Ammon's horn (tissue), 1 donor: ENCODE measurements at places on chromosomes 16 and 17.

DNA sequence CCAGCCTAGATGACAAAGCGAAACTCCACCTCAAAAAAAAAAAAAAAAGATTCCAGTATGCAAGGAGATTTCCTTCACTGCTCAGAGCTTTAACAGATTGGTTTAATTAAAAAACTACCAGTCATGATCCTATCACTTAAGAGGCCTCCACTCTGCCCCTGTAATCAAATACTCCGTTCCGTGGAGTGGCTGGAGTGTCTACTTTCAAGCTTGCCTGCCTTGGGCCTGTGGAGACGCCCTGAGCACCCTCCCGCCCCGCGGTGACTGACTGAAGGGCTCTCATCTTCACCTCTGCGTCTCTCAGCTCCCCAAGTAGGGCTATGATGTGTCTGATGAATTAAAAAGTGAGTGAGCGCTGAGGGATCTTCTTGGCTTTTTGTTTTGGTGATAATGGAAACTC, 25.3 kb upstream of the TRPV3 start:
- no peak for DNase-seq

DNA sequence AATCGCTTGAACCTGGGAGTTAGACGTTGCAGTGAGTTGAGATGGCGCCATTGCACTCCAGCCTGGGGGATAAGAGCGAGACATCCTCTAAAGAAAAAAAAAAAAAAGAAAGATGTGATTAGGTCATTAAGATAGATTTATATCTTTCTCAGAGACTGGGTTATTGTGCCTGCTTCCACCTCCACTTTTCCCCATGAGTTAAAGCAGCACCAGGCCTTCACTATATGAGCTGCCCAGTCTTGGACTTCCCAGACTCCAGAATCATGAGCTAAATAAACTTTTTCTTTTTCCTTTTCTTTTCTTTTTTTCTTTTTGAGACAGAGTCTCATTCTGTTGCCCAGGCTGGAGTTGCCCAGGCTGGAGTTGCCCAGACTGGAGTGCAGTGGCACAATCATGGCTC, 19.4 kb upstream of the CDH1 start:
- DNase-seq = no peak

- DNase-seq = no peak
These were observed 22.8 kb downstream of the ABCC1 start for GRCh38 chr16:15972046-15972868.

- DNase-seq = no peak
These were observed at the start of gene COX6A2 for GRCh38 chr16:31428279-31428597. TSS of gene COX6A2 (minus strand) at chr16:31428360. CDS start at chr16:31428325, 35 bp downstream.

GRCh38 chr17:18331879-18332278, 16.8 kb downstream of the SMCR8 start:
- no peak for DNase-seq

DNA sequence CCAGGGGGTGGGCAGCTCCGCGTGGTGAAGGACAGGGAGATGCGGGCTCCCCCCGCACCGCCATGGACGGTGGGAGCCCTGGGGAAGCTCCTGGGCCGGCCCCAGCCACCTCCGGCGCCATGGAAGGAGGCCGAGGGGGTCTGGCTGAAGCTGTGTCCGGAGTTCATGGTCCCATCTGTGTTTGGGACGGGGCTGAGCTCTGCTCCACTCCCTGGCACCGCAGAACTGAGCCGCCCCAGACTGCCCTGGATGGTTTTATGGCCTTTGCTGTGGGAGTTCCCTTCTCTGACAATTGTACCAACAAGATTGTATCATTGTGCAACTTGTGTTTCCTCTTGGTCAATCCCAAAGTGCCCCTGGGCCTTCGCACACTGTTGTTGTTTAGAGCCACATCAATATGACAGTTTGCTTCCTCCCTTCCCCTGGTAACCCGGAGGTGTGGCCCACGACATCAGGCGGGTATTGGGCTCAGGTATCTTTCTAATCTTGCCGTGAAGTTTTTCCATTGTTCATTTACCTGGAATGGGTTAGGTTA, 942 bp downstream of the KRT23 start:
- DNase-seq = no peak

- no peak for DNase-seq
These were observed 7.7 kb upstream of the SP2 start for GRCh38 chr17:47888293-47888692.

GRCh38 chr17:73770115-73770848, 126.0 kb upstream of the SDK2 start:
- DNase-seq = peak; percentile 91

GRCh38 chr17:50239937-50240336, 34.3 kb upstream of the TMEM92 start:
- DNase-seq = no peak

GRCh38 chr17:77750427-77751043, 208.0 kb upstream of the TNRC6C start:
- DNase-seq = no peak

GRCh38 chr17:76631821-76632565, 11.6 kb downstream of the ST6GALNAC1 start:
- no peak for DNase-seq

GRCh38 chr16:85983606-85984230, 84.8 kb downstream of the IRF8 start:
- peak; percentile 17 for DNase-seq

DNA sequence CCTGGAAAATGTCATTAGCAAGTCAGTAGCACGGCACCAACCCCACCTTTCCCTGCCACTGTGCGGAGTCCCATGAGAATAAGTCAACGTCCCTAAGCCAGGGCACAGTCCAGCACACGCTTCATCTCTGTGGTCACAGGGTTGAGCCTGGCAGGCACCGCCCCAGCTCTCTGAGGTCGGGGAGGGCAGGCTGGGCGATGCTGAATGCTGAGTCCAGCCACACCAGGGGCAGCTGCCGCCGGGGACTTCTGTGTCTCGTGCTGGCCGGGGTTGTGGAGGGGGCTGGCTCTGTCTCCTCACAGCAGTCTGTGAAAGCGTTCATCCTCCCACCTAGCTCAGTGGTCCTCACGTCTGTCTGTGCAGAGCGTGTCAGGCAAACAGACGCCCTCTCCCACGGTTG, 53.2 kb downstream of the BANP start:
- no peak for DNase-seq

DNA sequence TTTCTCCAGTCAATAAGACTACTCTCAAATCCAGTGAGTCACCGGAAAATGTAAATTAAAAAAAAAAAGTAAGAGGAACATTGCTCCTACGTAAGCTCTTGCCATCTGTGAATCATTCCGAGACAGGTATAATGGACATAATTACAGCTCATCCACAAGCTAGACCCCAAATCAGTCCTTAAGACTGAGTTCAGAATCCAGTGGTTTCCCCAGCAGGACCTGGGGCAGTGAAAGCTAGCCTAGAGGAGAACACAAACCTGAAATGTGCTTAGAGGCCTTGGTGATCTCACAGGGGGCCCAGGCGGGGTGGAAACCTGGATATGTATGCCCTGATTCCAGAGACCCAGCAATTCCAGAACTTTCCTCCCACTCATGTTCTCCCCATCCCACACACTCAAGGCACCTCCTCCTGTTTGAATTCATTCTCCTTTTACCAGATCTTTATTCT, 132.0 kb downstream of the COPRS start:
- no peak for DNase-seq

DNA sequence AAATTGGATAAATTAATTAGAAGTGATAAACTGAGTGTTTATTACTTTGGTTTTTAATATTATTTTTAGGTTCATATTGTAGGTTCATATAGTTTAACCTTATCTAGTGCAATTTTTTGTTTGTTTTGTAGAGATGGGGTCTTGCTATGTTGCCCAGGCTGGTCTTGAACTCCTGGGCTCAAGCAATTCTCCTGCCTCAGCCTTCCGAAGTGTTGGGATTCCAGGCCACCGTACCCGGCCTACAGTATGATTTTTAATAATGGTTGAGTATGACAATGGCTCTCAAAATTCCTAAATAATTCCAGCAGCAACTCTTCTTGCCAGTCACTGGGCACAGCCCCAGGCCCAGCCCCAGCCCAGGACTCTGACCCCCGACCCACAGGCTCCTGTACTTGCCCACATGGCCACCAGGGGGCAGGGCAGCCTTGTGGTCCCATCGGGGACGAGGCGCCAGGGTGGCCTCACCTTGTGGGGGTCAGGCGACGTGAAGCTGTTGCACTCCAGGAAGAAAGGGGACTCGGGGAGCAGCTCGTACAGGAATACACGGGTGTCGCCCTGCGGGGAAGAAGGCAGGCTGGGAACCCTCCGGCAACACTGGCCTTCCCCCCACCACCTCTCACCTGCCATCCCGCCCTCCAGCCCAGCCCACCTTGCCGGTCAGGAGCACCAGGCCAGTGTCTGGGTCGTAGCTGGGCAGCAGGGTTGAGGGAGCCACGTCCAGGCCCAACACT, 7.9 kb upstream of the PAM16 start:
- peak; percentile 43 for DNase-seq

DNA sequence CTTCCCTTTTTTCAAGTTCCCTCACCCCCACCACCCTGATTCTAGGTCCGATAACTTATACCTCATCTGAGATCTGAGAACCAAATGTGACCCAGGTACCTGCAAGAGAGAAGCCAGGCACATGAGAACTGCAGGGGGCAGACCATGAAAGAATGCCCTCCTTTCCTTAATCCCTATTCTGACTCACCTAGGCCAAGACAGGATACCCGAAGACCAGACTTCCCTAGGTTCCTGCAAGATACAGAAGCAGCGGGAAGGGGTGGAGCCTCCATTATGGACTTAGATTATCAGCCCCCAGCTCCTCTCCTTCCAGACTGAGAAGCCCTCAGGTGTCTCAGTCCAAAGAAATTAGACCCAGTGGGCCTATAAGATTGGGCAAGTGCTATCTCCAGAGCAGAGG, 2.1 kb downstream of the KCNAB3 start:
- DNase-seq = no peak

GRCh38 chr17:61390479-61390791, 9.2 kb upstream of the TBX2 start:
- no peak for DNase-seq

DNA sequence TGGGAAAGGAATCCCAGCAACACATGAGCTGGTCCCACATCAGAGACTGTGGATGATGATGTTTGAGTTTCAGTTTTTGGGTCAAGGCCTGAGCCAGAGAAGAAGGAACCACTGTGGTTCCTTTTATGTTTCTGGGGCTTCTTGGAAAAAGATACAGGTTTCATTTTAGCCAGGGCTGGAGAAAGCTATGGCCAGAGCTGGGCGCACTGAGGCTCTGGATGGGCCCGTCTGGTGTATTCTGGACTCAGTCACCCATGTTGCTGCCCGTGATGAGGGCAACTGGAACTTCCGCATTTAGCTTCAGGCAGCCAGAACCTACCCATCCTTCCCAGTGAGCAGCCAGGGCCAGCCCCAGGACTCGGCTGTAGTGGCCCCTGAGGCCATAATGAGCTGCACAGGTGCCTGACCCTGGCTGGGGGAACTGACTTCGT, 15.0 kb upstream of the PITPNA start:
- DNase-seq = no peak

- peak; percentile 46 for DNase-seq
These were observed 7.0 kb downstream of the MBTPS1 start for GRCh38 chr16:84109598-84110335.

GRCh38 chr16:89924925-89925307, 1.8 kb downstream of the TUBB3 start:
- no peak for DNase-seq

DNA sequence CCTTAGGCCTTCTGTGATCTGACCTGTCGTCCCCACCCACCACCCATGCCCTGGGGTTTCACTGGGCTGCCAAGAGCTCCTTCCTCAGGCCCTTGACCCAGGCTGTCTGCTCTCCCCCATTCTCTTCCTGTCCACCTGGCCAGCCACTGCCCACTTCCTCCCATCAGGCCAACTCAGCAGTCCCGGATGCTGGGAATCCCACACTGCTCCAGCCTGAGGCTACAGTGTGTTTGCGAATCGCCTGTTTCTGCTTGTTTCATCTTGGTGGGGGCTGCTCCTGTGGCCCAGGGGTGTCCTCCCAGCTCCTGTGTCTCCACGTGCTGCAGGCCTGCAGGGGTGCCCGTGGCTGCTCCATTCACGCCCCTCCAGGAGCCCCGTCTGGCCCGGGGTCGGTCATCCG, 839 bp upstream of the METRN start:
- no peak for DNase-seq

- peak; percentile 70 for DNase-seq
These were observed 13.9 kb downstream of the CNEP1R1 start for GRCh38 chr16:50038756-50039529.

- DNase-seq = peak; percentile 89
These were observed 2.6 kb upstream of the FMNL1 start for GRCh38 chr17:45218895-45219661.

- no peak for DNase-seq
These were observed 13.9 kb upstream of the TBX2 start for GRCh38 chr17:61385577-61386236.

GRCh38 chr17:10499950-10500349, 18.4 kb downstream of the MYH1 start:
- no peak for DNase-seq

DNA sequence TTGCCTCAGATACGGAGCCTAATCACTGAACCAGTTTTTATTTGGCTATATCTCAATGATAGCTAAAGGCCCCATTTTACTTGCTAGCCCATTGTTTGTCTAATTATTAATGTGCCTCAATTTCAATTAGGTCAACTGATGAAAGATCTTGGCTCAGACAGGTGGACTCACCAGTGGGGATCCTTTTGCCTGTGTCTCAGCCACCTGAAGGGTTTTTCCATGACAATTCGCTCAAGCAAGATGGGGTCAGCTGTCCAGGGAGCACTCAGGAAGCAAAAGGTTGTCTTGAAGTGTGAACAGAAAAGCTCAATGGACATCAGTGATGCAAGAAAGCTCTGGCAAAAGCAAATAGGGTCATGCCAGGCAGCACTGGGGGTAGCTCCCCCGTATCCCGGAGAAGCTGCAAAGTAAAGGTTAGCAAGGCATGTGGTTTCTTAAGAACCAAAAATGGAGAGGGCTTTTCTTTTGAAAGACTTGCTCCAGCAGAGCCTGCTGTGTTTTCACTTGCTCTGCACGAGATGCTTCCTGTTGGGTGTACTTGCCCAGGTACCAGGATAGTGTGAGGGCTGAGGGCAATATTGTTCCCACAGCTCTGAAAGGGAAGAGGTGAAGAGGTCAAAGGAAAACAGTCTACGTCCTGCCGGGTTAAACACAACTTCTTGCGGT, 541.2 kb upstream of the CDH5 start:
- DNase-seq = no peak

DNA sequence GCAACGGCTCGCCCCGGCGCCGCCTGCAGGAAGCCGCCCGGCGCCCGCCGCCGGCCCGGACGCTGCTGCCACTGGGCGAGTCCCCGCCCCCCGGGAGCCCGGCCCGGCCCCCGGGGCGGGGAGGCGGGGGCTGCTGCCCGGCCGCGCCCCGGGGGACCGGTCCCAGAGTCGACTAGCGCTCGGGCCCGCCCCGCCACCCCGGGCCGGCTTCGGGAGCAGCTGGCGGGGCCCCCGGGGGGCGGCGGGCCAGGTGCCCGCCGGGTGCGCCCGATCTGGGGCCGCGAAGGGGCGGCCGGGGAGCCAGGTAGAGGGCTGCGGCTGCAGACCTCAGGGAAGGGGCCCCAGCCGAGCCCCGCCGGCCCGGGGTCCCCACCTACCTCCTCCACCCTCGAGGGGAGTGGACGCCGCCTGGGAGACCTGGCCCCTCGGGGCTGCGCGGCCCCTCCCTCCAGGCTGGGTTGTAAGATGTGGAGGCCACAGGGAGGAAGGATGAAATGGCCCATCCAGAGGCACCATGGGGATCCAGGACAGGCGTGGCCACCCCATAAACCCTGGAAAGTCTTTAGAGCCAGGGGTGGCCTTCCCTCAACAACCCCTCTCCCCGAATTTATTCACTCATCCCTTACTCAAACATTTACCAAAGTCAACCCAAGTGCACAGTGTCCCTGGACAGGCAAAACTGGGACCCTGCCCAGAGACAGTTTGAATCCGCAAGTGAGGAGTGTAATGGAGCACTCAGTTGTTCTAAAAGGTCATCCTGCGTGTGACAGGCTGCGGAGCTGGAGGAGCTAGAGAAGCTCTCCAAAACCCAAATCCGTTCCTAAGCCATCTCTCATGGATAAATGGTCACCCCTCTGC, at the start of gene CDYL2:
Gene CDYL2, minus strand, starts transcription at position 73 of the 858 bp plus-strand sequence. CDS start 425 bp downstream, outside the sequence.
- DNase-seq = no peak
